Inflammatory macrophage (primary cell): ENCODE measurements at places on chromosomes 12 and 14.
A peak's percentile ranks its signal among the peaks of the same experiment; 100 is the strongest.

- no peak for DNase-seq
Measured at GRCh38 chr12:106675651-106676435, 93.0 kb downstream of the RFX4 start.

DNA sequence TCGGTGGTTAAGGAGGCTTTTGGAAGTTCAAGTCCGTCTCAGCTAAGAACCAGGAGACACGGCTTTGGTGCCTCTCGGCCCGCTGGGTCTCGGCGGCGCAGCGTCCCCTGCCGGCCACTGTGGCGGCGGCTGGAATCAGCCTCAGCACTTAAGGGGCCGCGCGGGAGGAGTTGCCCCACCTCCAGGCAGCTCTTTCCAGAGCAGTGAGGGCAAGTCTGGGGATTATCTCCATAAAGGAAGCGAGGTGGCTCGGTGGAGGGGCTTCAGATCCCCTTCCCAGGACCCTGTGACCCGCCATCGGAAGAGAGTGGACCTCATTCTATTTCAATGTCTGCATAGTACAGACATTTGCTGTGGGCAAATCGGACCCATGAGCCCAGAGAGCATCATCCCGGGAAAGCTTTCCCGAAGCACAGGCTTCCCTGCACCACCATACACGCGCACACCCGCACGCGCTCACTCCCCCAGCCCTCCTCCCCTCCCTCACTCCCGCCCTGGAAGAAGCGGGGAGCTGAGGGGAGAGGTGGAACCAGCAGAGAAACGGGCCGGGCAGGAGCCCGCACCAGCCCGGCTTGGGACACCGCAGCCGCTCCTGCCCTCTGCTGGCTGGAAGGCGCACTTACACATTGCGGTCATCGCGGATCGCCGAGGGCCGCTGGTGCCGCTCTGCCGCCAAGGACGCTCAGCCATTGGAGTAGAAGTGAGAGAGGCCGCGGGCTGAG, 15.9 kb downstream of the RNASE2 start:
- peak; percentile 86 for DNase-seq

- no peak for DNase-seq
Measured at GRCh38 chr12:26555139-26555538, 277.9 kb downstream of the ITPR2 start.

DNA sequence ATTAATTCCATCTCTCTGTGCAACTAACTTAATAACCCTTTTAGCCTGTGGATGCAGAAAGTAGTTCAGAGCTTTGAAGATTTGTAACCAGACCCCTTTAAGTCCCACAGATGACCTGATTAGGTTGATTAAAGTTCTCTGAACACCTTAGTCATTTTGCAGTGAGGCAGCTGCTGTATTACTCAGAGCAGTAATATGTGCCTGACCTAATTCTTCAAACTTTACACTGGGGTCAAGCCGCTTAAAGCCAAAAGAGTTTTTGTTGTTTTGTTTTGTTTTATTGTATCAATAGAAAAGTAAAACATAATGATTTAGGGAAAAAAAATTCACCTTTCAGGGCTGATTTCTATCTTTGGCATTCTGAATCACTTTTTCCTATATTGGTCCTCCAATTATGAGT, 78.6 kb upstream of the PLEKHG7 start:
- no peak for DNase-seq
